Activated CD4-positive, alpha-beta T cell treated with anti-CD3 and anti-CD28 coated beads for 36 hours (primary cell): ENCODE measurements at places on chromosomes 7 and 10. TPM values are rescaled to one million over a fixed set of nuclear protein-coding genes. Genes with fewer than 3 reads are reported as not detected.

GRCh38 chr7:12943781-12944180, 256.3 kb downstream of the ARL4A start:
- no peaks in the 10 kb centered on the region for H3K36me3 ChIP-seq
- no peak overlapping the region for H3K4me3 ChIP-seq
- H3K27ac ChIP-seq, result no peak overlapping the region
- no peaks in the 10 kb centered on the region for H3K27me3 ChIP-seq

The ANKRD61 gene
- total RNA-seq, result 0.19 TPM

- H3K27me3 ChIP-seq, result peaks cover 13% of the 10 kb centered on the region
- H3K4me1 ChIP-seq, result no peaks in the 10 kb centered on the region
- no peak overlapping the region for H3K4me3 ChIP-seq
- H3K36me3 ChIP-seq, result no peaks in the 10 kb centered on the region
- no peak overlapping the region for H3K27ac ChIP-seq
These were observed 289.2 kb upstream of the NRP1 start for GRCh38 chr10:33623669-33624068.

- H3K27me3 ChIP-seq, result no peaks in the 10 kb centered on the region
- no peak for DNase-seq
- H3K27ac ChIP-seq, result no peak overlapping the region
- no peaks in the 10 kb centered on the region for H3K36me3 ChIP-seq
- H3K4me1 ChIP-seq, result no peaks in the 10 kb centered on the region
- no peak overlapping the region for H3K4me3 ChIP-seq
These were observed 375.2 kb upstream of the VWC2 start for GRCh38 chr7:49398236-49398635.

The WDFY4 gene
- 0.07 TPM for total RNA-seq

The PRLHR gene
- not detected for total RNA-seq

The FAM25C gene
- not detected for total RNA-seq

- peaks cover 11% of the 10 kb centered on the region for H3K4me1 ChIP-seq
- H3K36me3 ChIP-seq, result no peaks in the 10 kb centered on the region
- no peak overlapping the region for H3K27ac ChIP-seq
- peaks cover 6% of the 10 kb centered on the region for H3K27me3 ChIP-seq
- no peak overlapping the region for H3K4me3 ChIP-seq
These were observed 119.8 kb downstream of the SLIT1 start for GRCh38 chr10:97065686-97066660.

- peak overlapping the region; percentile 99 for H3K4me3 ChIP-seq
- H3K27me3 ChIP-seq, result no peaks in the 10 kb centered on the region
- peak; percentile 17 for DNase-seq
- peaks cover 62% of the 10 kb centered on the region for H3K4me1 ChIP-seq
These were observed 2.7 kb downstream of the EGR2 start for GRCh38 chr10:62813453-62813852.

The TMEM236 gene
- total RNA-seq, result 0.02 TPM

The ALOX5 gene
- total RNA-seq, result 0.26 TPM

The SRRM3 gene
- not detected for total RNA-seq

The EGFR gene
- not detected for total RNA-seq

The PARP12 gene
- total RNA-seq, result 28.7 TPM

DNA sequence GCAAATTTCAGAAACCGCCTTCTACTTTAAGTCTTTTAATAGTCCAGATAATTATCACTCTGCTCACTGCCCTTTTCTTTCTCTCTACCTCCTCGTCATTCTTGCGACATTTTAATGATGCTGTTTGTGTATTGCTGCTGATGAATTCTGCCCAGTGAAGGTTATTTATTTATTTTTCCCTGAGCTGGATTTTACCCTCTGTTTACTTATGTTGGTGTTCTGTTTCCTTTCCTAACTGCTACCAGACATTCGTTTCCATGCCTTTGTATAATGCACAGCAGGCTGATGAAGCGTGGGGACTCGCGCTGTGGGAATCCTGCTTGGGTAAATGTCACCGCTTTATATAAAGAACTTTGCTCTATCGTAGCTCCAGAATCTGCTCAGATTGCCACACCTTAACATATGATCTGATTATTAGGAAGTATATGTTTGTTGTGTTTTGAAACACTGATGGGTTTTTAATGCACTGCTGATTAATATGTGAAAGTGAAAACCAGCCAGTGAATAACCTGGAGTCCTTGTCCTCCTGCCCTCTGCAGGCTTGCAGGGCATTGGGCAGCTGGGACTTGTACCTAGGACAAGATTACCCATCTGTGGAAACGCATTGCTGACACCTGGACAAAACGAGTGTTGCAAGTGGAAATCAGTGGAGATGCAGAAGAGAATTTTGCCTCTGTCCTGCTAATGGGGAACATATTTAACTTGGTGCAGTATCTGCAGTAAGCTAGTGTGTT, 291.5 kb downstream of the SDK1 start:
- no peak overlapping the region for H3K27ac ChIP-seq
- no peaks in the 10 kb centered on the region for H3K27me3 ChIP-seq
- peaks cover 2% of the 10 kb centered on the region for H3K4me1 ChIP-seq

The WDR86 gene
- not detected for total RNA-seq

The HSPA12A gene
- 0.41 TPM for total RNA-seq

DNA sequence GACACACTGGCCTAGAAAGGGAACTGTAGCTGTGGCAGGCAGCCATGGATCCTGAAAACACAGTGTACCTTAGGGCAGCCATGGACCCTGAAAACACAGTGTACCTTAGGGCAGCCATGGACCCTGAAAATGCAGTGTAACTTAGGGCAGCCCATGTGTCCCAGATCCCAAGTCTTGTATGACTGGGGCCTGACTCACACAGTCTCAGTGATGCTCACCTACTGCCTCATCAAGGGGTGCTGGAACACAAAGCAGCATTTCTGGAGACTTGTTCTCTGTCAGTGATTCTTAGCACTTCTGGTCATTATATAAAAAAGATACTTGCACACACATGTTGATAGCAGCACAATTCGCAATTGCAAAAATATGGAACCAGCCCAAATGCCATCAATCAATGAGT, 70.2 kb upstream of the LAMB4 start:
- no peak overlapping the region for H3K27ac ChIP-seq
- H3K27me3 ChIP-seq, result no peaks in the 10 kb centered on the region
- no peaks in the 10 kb centered on the region for H3K4me1 ChIP-seq
- no peak for DNase-seq

DNA sequence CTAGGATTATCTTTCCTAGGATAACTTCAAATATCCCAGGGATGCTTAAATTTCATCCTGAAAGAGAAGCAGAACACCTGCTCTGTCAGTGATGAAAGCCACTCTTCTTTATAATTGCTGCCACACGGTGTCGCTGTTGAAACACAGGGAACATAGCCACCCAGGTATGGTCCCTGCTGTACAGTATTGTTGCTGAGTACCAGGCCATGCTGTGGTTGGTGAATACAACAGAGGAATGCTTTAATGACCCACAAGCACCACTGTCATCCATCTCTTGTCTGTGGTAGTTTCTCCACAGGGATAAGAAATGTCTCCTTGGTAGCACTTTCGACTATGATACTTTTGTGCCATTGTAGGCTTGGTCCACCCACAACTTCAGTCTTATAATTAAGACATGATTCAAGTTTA, 70.6 kb upstream of the STARD3NL start:
- DNase-seq, result peak; percentile 80
- no peaks in the 10 kb centered on the region for H3K4me1 ChIP-seq
- no peak overlapping the region for H3K27ac ChIP-seq
- no peaks in the 10 kb centered on the region for H3K36me3 ChIP-seq

DNA sequence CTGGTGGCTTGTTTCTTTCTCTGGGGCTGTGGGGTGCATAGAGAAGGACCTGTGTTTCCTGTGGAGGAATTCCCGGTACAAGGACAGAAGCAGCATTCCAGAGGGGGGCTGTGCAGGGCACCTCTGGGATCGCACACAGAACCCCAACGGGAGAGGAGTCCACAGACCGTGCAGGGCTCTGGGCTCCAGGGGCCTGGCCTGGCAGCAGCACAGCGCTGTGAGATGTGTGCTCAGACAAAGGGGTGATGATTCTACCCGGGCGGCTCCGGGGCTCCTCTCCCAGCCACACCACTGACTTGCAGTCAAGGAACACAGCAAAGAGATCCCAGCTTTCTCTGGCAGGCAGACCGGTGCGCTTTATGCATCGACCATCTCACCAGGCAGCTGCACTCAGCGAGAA, 6.9 kb upstream of the SHH start:
- peaks cover 13% of the 10 kb centered on the region for H3K27me3 ChIP-seq
- H3K36me3 ChIP-seq, result no peaks in the 10 kb centered on the region
- peaks cover 4% of the 10 kb centered on the region for H3K4me1 ChIP-seq
- DNase-seq, result no peak
- H3K27ac ChIP-seq, result no peak overlapping the region
